ENCODE measurements at places on chromosomes 5 and 9. TPM values are rescaled to one million over a fixed set of nuclear protein-coding genes. Genes with fewer than 3 reads are reported as not detected.

The PCSK1 gene
- 0.96 TPM for total RNA-seq

The RABL6 gene
- 40.2 TPM for total RNA-seq

The ADAMTS16 gene
- 7.2 TPM for total RNA-seq

The HAVCR1 gene
- total RNA-seq: not detected

The ITGA1 gene
- 374 TPM for total RNA-seq

The GKAP1 gene
- 12.0 TPM for total RNA-seq

The SH3RF2 gene
- total RNA-seq: 4.8 TPM

The IL33 gene
- total RNA-seq: 108 TPM

The IL4 gene
- not detected for total RNA-seq

The NME5 gene
- not detected for total RNA-seq

The PCDHGA9 gene
- total RNA-seq: 11.1 TPM

The FASTKD3 gene
- 26.5 TPM for total RNA-seq

The RBM27 gene
- 25.0 TPM for total RNA-seq

The PCDHB2 gene
- 6.5 TPM for total RNA-seq

- DNase-seq: peak; percentile 52
Observed at GRCh38 chr9:112921549-112921948, 30.9 kb upstream of the SLC46A2 start.

DNA sequence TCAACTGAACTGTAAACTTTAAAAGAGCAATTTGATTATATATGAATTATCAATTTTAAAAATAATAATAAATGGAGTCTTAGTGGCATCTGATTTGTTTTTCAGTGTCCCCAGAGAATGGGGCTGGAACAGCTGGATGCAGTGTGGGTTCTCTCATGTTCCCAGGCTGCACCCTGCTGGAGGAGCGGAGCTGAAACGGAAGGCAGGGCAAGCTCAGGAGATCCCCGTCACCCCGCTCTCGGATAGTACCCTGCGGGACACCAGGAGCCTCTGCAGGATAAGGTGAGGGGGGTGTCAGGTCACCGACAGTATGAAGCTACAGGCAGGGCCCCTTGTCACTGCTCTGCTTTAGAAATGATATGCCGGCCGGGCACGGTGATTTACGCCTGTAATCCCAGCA lies 57.3 kb downstream of the S1PR3 start:
- DNase-seq: no peak

- no peak for DNase-seq
Observed at GRCh38 chr9:4892501-4893194, 92.4 kb upstream of the JAK2 start.

- no peak for DNase-seq
Observed at GRCh38 chr5:174852143-174852542, 127.8 kb downstream of the MSX2 start.

- no peak for DNase-seq
Observed at GRCh38 chr9:13603921-13604320, 324.4 kb upstream of the MPDZ start.

- DNase-seq: peak; percentile 84
Observed at GRCh38 chr5:173781816-173782670, 106.1 kb upstream of the CPEB4 start.

GRCh38 chr5:179607160-179607931 lies 16.1 kb downstream of the HNRNPH1 start:
- DNase-seq: no peak

DNA sequence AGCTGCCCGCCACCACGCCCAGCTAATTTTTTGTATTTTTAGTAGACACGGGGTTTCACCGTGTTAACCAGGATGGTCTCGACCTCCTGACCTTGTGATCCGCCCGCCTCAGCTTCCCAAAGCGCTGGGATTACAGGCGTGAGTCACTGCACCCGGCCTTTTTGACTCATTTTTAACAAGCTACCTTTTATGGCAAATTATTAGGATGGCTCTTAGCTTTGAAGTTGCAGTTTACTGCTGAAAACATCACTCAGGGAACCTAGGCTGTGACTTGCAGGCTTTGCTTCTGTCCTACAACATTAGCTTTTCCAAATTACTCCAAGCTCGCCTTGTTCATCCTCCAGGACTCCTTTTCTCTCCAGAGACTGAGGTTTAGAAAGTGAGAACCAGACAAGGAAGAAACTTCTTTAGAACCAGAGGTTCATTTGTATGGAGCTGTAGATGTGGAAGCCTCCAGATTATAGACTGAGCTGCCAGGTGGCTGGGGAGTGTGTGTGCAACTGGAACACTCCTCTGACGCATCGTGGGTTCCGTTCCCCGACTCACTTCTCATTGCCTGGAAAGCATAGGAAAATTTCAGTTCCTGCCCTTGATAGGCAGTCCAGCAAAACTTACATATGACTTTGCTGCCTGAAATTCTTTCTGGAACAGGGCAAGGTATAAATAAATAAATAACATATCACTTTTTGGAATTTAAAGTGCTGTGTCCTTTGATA lies 23.8 kb upstream of the SPTAN1 start:
- DNase-seq: peak; percentile 75

DNA sequence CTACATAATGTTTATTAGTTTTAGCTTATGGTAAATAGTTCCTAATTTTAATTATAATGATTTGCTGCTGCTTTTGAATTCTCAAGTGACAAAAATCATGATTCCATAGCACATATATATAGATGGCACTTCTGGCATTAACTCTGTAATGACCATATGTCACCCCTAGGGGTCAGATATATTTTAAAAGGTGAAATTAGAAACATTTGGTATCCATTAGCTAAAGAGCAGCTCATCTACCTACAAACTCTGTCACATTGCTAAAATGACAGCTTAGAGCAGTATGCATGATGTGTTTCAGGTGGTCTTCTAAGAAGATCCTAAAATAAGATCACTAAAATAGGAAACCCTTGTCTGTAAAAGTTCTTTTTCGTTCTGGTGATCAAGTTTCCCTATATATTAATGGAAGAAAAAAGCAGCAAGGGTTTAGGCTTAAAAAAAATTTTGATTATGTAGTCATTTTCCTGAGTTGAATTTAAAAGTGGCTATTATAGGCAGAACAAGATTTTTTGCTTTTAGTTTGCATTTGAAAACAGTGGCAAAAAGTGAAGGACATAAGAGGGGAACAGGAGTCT lies 157.7 kb upstream of the POU5F2 start:
- DNase-seq: no peak

GRCh38 chr5:73298772-73299630 lies 126.0 kb downstream of the TMEM174 start:
- no peak for DNase-seq

- DNase-seq: no peak
Observed at GRCh38 chr5:141874262-141874964, 3.8 kb downstream of the PCDH1 start.

DNA sequence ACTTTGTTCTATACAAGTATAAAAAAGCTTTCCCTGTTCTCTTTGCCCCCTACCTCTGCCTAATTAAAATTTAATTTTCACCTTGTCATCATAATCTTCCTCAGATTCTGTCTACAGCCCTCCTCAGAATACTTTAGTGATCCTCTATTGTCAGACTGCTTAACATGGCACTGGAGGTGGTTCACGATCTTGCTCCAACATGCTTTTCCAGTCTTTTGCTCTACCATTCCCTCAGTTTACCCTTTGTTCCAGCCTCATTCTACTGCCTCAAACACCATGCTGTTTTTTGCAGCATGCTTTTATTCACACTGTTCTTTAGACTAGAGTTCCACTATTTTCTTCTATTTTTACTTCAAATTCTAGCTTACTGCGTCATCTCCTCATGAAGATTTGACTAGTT lies 10.4 kb downstream of the ALDH1A1 start:
- DNase-seq: no peak

DNA sequence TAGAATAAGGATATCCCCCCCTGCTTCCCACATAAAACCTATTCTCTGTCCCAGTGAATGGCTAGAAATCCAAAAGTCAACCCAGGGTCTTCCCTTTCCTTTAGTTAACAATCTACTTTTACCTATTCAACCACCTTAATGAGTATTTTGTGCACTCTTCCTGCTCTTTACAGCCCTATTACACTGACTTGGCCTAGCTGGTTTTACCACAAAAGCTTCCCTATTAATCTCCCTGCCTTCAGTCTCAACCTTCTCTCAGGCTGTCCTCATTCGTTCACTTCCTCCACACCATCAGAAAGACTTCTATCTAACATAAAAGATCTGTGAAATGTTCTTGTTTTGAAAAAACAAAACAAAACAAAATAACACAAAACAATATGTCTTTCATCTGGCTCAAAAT lies 16.2 kb downstream of the CTNNAL1 start:
- no peak for DNase-seq

- DNase-seq: no peak
Observed at GRCh38 chr5:5533927-5534326, 111.5 kb downstream of the ICE1 start.

GRCh38 chr5:31605920-31606319 lies 33.0 kb upstream of the PDZD2 start:
- no peak for DNase-seq

DNA sequence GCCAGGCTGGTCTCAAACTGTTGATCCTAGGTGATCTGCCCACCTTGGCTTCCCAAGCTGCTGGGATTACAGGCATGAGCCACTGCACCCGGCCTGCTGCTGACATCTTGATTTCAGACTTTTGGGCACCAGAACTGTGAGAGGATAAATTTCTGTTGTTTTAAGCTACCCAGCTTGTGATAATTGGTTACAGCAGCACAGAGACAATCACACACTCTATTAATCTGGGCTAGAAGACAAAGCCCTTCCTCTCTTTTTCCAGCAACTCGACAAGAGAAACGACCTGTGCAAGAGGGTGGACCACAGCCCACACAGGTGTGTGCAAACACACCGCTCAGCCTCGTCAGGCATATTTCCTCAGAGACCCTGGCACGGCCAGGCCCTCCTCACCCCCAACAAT lies 4.5 kb downstream of the ANKRD55 start:
- no peak for DNase-seq

DNA sequence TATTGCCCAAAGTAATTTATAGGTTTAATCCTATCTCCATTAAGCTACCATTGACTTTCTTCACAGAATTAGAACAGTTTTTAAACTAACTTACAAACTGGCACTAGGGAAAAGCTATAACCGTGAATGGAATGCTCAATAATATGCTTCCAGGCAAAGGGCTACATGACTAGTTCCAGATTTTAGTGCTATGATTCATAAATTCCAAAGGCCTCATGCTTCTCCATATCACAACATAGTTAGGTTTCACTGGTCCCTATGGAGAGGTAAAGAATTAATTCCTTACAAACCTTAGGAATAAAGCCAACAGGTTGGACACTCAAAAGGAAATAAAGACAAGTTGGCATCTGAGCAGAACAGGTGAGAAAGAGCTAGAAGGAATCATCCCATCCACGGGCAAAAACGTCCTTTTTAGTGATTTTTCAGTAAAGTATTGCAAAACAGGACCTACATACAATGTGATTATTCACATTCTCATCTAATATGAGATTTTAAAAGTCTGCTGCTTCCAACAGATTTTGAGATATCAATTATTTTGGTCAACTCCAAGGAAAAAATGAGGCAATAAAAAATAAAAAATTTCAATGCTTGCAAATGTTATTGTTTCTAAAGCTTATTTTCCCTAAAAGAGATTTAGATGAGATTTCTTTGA lies 97.0 kb upstream of the TARS1 start:
- DNase-seq: peak; percentile 64

DNA sequence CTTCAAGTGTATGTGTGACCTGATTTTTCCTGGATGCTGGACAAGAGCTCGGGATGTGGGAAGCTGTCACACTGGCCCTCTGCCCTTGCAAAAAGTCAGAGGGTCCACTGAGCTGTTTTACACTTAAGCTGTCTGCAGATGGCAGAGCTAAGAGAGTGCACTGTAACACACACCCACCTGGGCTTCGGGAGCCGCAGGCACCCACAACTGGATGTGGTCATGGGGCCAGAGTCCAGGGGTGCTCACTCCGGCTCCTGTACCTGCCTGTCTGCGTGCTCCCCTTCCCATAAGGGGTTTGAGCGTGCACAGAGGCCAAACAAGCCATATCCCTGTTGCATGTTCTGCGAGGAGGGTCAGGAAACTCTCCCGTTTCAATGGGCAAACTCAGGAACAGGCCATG lies 82.5 kb downstream of the LRRC70 start:
- no peak for DNase-seq

DNA sequence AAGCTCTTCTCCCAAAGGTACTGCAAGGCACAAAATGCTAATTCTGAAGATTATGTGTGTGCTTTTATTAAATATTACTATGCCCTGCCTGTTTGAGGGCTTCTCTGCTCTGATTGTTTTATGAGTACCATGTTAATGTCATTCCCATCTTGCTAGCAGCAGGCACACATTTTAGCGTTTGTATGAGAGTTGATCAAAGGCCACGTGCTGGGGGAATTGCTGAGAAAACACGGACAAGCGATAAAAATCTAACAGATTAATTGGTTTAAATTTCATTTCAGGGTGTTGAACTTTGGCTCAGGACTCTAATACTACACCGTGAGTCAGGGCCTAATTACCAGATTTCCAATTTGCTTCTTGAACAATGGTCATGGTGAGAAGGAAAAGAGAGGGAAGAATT lies 298.4 kb downstream of the EBF1 start:
- DNase-seq: no peak

GRCh38 chr5:170232786-170233185 lies at the start of gene C5orf58:
Gene C5orf58 (plus strand): TSS chr5:170232985. CDS start chr5:170234977, 1,992 bp downstream.
- no peak for DNase-seq

GRCh38 chr5:1386274-1386717 lies 41.4 kb upstream of the CLPTM1L start:
- peak; percentile 8 for DNase-seq

DNA sequence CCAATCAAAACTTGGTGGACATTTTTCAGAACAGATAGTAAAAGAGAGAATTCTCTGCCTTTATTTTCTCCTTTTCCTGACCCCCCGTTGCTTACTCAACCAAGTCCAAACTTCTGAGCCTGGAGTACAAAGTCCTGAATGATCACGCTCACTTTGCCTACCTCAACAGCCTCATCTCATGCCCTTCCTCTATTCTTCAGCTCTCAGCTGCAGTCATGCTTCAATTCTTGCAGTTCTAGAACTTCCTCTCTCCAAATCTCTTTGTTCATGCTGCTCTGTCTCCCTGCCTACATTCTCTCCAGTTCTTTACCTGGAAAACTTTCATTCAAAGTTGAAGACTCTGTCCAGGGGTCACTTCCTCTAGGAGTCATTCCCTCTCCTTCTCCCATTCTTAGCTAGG lies 398.5 kb upstream of the SLC24A2 start:
- no peak for DNase-seq

DNA sequence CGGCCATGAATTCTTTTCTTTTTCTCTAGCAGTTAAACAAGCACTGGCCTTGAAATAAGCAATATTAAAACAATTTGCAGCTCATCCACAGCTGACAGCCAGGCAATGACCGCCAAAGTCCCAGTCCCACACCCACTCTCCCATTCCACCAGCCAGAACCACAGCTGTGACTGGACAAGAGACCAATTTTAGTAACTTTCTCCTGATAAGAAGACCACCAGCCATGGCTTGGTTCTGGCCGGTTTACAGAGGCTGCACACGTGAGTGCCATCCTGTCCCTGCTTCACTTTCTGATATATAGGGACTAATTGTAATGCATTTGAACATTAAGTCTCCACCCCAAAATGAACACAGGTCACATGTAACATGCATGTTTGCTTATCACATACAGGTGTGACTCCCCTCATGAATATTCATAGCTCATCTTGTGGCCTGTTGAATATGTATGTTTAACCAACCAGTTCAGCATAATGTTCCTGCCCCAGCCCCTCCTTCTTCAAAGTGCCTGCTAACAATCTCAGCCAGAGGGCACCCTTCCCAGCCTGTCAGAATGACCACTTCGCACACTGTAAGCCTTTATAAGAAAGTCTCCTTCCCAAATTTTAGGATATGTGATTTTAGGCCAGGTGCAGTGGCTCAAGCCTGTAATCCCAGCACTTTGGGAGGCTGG lies 23.9 kb upstream of the FANCC start:
- no peak for DNase-seq

Data from umbilical cord (tissue), 2 donors.